AG10803 (cell line): ENCODE measurements at places on chromosomes 6 and 20.

- DNase-seq: no peak
Observed at GRCh38 chr20:63295846-63296245, 2.9 kb downstream of the COL20A1 start.

DNA sequence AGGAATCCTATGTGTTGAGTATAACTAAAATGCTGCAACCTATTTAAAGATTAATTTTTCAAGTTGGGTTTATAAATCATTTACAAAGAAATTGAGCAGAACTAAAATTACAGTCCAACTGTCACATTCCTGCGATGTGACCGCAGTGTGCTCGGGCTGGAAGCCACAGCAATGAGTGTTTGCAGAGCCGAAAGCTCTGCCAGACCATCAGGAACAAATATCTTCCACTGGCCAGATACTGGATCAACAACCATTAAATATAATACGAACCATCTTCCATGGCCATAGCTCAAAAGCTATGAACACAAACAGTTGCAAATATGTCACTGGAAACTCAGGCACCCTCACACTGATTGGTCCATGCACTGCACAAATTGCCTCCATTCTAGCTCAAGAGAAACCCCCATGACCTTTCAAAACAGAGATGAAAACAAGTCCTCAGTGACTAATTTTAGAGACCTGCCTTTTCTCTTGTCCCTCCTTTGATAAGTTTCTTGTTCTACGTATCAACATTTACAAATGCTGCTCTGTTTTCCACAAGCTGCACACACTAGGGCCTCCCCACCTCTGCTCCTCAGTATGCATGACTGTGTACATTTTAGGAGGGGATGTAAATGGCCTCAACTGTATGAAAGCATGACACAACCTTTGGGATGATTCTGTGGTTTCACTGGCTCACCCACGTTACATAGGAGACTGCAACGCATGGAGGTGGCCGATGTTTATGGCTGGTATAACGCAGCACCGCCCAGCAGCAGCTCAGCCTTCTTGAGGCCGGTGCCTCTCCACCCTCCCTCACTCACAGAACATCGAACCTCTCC is 171.7 kb downstream of the WDR27 start:
- peak; percentile 97 for DNase-seq

DNA sequence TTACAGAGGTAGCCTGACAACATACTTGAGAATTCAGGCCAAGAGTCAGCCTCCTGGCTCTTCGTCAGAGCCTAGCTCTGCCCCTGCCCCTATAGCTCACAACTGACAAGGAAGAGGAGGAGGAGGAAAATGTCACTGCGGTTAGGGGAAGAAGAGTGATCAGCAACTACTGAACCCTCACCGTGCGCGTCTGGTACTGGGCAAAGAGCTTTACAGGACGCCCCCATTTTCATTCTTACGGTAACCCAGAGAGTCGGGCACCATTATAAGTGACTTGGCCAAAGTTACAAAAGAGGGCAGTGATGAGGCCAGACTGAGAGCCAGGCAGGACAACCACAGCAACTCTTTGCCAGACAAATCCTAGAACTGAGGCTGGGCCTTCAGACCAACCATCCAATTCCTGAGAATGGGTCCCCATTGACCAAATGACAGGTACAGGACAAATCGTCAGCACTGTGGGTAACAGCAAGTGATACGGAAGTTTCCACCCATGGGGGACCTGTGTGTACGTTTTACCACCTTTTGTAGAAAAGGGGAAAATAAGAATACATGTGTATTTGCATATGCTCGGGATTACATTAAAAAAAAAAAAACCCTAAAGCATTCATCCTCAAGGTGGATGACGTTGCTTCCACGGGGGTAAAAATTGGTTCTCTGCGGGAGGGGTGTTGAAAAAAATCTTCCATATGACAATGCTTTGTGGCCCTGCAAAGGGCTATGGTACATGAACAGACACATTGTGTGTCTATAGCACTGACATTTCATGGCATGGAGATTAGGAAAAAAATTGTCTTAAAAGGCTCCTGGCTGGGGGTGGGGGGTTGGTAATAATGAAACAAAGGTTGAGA is 118.0 kb downstream of the NFATC2 start:
- DNase-seq: no peak

DNA sequence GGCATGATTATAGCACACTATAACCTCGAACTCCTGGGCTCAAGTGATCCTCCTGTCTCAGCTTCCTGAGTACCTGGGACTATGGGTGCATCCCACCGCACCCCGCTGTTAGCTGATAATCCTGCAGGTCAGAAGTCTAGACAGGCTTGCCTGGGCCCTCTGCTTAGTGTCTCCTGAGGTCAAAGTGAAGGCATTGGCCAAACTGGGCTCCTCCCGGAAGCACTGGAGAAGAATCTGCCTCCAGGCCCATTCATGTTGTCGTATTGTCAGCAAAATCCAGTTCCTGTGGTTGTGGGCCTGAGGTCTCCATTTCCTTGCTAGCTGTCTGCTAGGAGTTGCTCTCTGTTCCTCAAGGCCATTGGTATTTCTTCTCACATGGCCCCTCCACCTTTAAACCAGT is 6.3 kb upstream of the MROH8 start:
- DNase-seq: no peak

DNA sequence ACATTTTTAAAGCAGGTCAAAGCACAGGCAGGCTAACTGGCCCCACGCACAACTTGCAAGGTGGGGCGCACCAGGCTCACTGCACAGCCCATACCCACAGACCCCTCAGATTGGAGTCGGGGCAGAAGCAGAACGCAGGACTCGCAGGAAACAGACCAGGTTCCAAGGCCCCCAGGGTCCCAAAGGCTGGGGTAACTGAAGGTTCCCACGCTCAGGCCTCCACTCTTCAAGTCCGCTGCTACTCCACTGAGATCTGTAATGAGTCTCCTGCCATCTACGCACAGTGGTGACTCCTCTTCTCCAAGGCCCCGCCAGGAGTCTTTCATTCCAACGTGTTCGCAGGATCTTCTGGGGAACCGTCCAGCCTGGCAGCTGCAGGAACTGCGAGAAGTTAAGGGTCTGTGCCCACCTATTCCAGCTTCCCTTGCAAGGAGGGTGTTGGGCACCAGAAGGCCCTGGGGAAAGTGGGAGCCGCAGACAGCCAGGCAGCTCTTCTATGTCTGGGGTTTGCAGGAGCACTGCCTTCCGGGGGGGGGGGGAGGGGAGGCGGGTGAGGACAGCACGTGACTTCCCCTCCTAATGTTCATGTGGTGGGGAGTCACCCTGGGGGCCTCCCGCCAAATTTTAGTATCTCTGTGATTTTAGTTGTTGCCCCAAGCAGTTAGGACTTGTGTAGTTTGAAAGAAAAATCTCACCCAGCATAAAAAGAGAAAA is 2.0 kb upstream of the TAF4 start:
- DNase-seq: no peak

DNA sequence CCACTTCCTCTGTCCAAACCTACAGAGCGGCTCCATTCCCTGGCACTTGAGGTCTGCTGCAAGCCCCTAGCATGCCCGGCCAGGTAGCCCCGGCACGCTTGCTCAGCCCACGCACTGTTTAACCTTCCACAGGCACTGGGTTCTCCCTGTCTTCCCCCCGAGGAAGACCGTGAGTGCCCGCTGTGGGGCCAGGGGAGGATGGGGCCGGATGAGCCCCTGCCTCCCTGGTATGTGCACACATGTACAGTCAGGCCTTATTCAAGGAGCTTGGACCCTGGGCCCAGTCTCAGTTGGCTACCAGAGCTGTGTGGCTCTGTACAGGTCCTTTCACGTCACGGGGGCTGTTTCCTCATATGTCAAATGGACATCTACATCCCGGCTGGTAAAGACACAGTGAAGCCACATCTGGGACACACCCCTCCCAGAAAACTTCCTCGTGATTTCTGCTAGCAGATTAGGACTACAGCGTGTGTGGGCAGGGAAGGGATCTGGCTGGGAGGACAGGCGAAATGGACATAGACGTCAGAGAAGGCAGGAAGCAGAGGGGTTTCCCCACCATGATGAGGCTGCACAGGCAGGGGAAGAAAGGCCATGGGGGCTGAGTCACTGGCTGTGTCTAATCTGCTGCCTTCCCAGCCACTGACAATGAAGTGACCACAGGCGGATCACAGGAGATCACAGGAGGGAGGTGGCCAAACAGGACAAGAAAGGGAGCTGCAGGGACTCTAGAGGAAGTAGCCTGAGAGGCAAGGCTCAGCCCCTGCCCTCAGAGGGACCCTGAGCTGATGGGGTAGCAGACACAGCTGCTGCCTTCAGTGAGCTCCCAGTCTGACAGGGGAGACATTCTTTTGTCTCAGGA is 62.9 kb downstream of the MRPL14 start:
- peak; percentile 90 for DNase-seq

GRCh38 chr6:105893741-105894140 is 192.4 kb upstream of the PRDM1 start:
- DNase-seq: no peak

GRCh38 chr6:114253431-114253830 is 89.4 kb downstream of the HS3ST5 start:
- no peak for DNase-seq

GRCh38 chr6:88263591-88263990 is 97.4 kb upstream of the CNR1 start:
- no peak for DNase-seq
